Sciatic nerve (tissue), 2 donors: ENCODE measurements at places on chromosomes 11 and 22. TPM values are rescaled to one million over a fixed set of nuclear protein-coding genes. Genes with fewer than 3 reads are reported as not detected.
A peak's percentile ranks its signal among the peaks of the same experiment; 100 is the strongest.

DNA sequence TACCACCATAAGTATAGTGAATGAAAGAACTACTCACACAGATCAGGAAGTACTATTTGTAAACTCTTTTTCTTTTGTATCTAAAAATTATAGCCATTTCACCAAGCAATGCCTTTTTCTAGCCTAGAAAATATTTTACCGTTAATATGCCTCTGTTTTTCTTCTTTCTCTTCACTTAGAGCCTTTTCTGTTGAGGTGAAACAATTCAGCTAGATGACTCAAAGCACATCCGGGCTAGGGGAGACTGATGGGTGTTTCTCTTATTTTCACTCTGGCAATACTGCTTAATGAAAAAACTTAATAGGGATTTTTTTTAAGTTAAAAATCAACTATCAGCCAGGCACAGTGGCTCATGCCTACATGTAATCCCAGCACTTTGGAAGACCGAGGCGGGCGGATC lies 93.3 kb downstream of the SGSM3 start:
- DNase-seq: no peak

DNA sequence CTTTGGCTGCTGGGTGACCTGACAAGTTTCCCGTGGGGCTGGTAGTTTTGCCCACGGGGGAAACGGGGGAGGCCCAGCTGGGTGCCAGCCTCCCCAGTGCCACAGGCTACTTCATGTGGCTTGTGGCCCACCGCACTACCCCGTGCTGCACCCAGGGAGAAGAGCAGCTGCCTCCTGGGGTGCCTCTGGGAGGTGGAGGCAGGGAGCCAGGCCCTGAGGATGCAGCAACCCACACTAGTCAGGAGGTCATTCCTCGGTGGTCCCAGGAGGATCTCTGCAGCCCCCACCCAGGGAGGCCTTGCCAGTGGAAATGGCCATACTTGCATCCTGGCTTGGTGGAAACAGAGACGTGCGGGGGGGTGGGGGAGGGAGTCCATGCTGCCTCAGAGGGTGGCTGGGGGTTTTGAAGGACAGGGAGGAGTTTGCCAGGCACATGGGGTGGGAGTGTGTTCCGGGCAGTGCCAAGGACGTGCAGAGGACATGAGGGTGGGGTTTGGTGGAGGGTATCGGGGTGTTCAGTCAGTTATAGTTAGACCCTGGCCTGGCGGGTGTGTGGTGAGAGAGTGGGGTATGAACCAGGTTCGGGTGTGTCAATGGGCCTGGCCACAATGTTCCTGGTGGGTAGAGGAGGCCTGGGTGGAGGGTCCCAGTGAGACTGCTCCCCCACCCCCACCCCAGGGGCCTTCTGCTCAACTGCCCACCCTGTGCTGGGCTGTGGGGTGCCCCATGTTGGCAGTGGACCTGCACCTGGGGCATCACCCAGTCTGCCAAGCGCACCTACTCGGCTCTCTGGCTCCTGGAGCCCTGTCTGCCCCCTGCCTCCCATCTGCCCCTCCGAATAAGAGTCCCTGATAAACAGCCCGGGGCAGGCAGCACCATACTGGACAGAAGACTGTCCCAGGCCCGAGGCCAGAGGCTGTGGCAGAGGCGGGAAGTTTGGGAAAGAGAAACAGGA lies 3.8 kb downstream of the PIM3 start:
- peak; percentile 60 for DNase-seq

GRCh38 chr11:26025676-26026075 lies 306.3 kb upstream of the ANO3 start:
- DNase-seq: no peak

DNA sequence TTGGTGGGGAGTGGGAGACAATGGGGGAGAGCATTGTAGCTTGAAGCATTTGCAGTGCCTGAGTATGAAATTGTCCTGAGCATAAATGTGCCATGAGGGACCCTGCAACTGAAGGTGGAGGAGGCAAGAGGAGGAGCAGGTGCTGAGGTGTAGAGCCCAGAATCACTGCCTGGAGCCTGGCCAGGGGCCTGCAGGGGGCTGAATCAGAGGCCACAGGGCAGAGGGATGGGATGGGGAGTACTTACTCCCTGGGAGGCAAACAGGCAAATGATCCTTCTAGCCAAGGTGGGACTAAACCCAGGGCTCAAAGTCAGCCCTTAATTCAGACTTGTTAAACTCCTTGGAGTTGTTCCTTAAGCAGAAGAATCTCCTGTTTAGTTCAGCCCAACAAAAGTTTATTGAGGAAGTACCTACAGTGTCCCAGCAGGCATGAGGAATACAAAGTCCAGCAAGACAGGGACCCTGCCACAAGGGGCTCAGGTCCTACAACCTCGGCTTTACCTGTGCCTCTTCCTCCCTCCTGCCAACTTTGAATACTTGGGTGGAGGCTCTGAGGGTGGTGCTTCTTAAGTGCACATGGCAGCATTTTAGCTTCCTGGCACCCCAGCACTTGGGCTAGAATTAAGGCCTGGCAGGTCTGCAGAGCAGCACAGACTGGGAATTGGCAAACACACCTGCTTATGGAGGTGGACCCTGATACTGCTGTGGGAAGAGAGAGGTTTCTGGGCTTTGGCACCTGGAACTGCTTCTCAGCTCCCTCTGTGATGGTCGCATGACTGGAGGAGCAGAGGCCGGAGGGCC lies 20.0 kb downstream of the MICAL2 start:
- DNase-seq: no peak

DNA sequence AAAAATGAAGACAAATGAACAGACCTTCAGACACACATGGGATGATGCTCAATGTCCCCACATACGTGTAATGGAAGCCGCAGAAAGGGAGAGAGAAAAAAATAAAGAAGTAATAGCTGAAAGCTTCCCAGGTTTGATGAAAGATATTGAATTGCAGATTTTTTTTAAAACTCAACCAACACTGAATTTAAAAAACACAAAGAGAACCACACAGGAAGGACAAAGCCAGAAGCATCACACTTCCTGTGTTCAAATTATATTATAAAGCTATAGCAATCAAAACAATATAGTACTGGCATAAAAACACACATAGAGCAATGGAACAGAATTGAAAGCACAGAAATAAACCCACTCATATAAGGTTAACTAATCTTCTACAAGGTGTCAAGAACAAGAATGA lies 26.5 kb downstream of the TMEM45B start:
- no peak for DNase-seq

DNA sequence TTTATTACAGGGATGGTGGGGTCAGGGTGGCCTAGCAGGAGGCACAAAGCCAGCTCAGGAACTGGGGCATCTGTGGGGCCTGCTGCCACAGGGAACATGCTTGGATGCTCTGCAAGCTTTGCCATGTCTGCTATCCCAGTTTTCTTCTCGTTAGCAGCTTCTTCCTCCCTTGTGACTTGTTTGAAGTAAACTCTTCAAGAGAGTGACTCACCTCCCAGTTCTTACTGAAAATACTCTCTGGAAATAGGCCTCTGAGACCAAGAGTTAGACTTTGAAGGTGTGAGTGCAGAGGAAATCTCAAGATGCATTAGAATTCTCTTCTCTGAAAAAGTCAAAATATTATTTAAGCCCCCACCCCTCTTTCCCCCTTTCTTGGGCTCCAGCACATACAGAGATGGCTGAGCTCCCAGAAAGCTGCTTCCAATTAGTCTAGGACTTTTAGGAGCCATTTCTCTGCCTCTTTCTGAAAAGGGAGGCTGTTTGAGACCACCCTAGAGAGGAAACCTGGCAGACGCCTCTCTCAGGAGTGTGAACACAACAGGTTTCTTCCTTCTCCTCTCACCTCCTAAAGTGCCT lies 15.1 kb downstream of the CWC15 start:
- DNase-seq: no peak

DNA sequence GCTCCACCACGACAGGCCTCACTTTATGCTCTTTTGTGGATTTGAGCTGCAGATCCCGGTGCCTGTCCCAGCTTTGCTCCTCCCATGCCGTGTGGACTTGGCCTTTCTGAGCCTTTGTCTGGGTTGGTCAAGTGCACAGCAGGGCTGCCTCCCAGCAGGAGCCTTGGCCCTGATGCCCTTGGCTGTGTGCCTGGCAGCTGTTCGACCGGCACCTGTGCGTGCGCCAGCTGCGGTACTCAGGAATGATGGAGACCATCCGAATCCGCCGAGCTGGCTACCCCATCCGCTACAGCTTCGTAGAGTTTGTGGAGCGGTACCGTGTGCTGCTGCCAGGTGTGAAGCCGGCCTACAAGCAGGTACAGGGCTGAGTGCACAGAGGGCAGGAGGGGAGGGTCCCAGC lies 46.5 kb downstream of the MYO7A start:
- DNase-seq: no peak

- DNase-seq: no peak
Observed at GRCh38 chr11:81496601-81497000, 1237.1 kb downstream of the FAM181B start.

DNA sequence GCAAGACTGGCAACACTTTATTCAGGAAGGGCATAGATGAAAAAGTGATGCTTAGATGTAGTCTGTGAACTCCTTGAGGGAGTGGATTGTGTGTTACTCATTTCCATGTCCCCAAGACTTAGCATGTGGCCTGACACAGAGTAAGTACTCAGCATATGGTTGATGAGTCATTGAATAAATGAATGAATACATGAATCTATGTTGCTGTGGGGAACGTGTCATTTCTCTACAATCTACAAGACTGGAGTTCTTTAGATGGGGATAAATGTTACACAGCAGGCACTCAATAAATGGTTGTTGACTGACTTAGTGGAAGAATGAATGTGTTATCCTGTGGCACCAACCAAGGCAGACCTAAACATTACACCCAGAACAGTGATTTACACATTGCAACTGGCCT lies 17.9 kb downstream of the BPIFC start:
- no peak for DNase-seq

- no peak for DNase-seq
Observed at GRCh38 chr11:109799604-109800003, 293.6 kb upstream of the ZC3H12C start.

DNA sequence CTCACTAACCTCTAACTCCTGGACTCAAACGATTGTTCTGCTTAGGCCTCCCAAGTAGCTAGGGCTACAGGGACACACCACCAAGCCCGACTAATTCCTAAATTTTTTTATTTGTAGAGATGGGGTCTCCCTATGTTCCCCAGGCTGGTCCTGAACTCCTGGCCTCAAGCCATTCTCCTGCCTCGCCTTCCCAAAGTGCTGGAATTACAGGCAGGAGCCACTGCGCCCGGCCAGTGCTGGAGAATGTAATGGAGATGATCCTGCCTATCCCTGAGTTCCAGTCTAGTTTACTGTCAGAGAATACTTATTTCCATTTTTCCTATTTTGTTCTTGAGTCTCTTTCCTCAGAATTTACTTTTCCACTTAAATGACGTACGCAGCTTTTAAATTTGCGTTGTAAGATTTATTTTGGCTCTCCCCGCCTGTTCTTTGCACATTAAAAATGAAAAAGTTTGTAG lies at the start of gene CHEK1:
CHEK1 (plus strand) TSS at position 408 of the 458 bp plus-strand sequence. CDS start 1,606 bp downstream, outside the sequence.
- DNase-seq: no peak

DNA sequence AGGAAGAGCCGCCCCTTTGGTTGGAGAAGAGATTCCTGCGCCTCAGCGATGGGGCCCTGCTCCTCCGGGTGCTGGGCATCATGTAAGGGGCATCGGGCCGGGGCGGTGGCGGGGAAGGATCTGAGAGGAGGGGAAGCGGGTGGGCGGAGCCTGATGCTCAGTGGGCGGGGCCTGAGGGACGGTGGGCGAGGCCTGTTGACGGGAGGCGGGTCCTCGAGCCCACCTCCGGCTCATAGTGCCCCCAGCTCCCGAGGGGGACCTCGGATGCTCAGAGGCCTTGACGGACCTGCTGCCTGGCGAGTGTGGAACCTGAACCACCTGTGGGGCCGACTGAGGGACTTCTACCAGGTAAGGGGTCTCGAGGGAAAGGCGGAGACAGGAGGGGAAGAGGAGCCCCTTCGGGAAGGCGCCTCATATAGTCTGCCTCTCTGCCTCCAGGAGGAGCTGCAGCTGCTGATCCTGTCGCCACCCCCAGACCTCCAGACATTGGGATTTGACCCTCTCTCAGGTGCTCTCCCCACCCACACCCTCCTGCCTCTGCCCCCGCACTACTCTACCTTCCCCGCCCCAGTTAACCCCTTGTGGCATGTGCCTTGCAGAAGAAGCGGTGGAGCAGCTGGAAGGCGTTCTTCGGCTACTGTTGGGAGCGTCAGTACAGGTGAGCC lies 799 bp downstream of the CCDC88B start:
- DNase-seq: peak; percentile 78

GRCh38 chr22:19740586-19740985 lies 17.2 kb downstream of the GP1BB start:
- no peak for DNase-seq

GRCh38 chr22:36546932-36547331 lies 18.0 kb upstream of the EIF3D start:
- no peak for DNase-seq

DNA sequence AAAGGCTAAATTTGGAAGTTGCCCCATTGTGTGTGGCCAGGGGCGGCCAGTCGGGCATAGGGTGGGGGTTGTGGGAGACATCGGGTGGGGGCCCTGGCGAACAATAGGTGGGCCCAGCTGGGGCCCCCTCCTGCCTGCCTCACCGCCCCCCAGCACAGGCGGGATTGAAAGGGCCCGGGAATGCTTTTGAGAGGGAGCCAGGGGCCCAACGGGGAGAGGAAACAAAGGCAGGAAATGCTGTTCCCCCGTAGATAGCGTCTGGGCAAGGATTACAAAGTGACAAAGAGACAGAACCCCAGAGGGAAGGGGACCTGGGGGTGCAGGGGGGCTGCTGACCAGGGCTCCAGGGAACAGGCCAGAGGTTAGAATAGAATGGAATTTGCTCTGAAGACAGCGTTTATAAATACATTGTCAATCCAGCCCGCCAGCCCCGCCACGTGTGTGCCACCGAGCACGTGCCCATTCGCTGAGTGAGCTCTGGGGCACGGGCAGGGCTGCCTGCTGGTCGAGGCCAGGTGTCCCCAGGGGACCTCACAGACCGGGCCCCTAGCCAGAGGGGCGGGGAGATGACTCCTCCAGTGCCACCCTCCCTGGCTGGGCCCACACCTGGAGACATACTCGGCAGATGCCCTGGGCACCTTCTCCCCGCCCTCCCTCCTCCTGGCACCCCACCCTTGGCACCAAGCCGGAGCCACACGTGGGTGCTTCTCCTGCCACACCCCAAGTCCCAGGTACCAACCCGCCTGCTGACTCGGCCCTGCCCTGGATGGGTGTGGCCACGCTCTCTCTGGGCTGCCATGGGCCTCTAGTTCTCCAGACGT lies 9.7 kb downstream of the PDGFB start:
- no peak for DNase-seq

GRCh38 chr22:49735411-49735900 lies 92.2 kb downstream of the BRD1 start:
- no peak for DNase-seq

DNA sequence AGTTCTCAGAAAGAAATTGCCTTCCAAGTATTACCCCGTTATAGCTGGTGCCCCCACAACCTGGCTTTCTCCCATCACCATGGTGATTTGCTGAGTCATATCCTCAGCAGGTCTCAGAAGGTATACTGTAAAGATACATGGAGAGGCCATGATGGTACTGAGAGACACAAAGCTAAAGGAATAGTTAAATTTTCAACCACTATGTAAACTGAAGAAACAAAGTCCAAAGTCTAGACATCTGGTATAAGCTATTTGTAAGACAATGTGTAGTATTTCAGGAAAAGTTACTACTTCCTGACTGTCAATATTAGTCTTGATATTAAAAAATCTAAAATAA lies 377.1 kb downstream of the DCDC1 start:
- no peak for DNase-seq

- DNase-seq: no peak
Observed at GRCh38 chr11:35689081-35689996, 26.8 kb downstream of the TRIM44 start.

Gene AP2A2
- total RNA-seq: 119 TPM

Gene SYT12
- 0.71 TPM for total RNA-seq

Gene SIRT3
- 21.7 TPM for total RNA-seq

Gene CFAP300
- total RNA-seq: 4.8 TPM
